Kasumi-1 (cell line): ENCODE measurements at places on chromosomes 7 and 10.
A peak's percentile ranks its signal among the peaks of the same experiment; 100 is the strongest.

DNA sequence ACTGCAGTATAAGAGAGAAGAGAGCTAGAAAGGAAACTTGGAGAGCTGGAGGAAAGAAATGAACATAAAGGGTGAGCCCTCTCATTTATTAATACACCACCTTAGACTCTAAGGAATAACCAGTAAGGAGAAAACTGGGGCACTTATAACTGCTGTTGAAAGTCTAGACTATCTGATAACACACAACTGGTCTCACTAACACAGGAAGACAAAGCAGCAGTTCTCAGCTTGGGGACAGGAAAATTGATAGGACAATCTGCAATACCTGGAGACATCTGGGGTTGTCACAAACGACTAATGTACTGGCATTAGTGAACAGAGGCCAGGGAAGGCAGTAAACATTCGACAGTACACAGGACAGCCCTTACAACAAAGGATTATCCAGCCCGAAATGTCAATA is 6.8 kb downstream of the ELMO1 start:
- peak; percentile 59 for DNase-seq

GRCh38 chr7:39490296-39490695 is 75.9 kb upstream of the YAE1 start:
- DNase-seq: no peak

DNA sequence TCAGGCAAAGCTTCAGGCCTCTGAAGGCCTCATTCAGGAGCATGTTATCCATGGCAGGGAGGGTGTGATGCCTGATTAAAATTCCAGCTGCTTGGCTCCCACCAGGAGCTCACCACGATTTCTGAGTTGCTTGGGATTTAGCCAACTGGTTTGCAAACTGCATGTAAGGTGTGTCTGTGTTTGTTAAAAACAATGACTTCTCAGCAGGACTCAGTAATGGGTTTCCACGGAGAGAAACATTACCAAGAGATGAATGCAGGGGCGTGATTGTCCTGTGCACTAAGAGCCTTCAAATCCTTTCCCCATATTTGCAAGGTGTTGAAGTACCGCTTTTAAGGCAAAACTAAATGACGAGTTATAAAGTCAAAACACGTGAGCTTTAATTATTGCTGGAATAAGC is 88.8 kb upstream of the BTBD16 start:
- no peak for DNase-seq

DNA sequence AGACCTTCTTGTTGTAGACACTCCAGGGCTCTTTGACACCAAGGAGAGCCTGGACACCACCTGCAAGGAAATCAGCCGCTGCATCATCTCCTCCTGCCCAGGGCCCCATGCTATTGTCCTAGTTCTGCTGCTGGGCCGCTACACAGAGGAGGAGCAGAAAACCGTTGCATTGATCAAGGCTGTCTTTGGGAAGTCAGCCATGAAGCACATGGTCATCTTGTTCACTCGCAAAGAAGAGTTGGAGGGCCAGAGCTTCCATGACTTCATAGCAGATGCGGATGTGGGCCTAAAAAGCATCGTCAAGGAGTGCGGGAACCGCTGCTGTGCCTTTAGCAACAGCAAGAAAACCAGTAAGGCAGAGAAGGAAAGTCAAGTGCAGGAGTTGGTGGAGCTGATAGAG is 5.5 kb downstream of the GIMAP7 start:
- no peak for DNase-seq

DNA sequence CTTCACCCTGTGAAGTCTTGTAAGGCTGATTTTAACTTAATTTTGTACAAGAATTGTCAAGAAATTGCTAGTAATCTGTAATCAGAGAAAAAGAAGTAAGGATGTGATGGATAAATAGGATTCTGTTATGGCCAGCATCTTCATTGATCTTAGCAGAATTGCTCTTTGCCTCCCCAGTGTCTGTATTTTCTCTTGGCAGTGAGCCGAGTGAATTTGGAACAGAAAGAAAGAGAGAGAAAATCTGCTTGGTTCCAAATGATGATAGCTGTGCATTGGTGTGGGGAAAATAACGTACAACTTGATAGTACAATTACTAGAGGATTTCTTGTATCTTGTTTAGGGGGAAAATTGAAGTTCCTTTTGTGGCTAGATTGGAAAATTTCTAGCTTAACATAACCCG is 34.6 kb downstream of the VTI1A start:
- no peak for DNase-seq

DNA sequence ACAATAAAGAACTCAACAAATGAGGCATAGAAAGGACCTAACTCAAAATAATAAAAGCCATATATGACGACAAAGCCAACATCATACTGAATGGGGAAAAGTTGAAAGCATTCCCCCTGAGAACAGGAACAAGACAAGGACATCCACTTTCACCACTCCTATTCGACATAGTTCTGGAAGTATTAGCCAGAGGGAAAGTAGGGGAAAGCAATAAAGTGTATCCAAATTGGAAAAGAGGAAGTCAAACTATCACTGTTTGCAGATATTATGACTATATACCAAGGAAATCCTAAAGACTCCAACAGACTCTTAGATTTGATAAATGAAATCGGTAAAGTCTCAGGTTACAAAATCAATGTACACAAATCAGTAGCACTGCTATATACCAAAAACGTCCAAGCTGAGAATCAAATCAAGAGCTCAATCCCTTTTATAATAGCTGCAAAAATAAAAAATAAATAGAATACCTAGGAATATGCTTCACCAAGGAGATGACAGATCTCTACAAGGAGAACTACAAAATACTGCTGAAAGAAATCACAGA is 4.8 kb downstream of the ANXA7 start:
- DNase-seq: no peak
